ENCODE measurements at places on chromosomes 6 and 20.

GRCh38 chr20:38842026-38842425 is 36.5 kb downstream of the PPP1R16B start:
- DNase-seq = no peak

DNA sequence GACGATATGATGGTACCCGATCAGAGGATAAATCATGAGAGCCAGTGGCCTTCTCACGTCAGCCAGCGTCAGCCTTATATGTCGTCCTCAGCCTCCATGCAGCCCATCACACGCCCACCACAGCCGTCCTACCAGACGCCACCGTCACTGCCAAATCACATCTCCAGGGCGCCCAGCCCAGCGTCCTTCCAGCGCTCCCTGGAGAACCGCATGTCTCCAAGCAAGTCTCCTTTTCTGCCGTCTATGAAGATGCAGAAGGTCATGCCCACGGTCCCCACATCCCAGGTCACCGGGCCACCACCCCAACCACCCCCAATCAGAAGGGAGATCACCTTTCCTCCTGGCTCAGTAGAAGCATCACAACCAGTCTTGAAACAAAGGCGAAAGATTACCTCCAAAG is 122.2 kb downstream of the TMEM242 start:
- no peak for DNase-seq

GRCh38 chr20:31969991-31970390 is 2.0 kb downstream of the XKR7 start:
- no peak for DNase-seq

DNA sequence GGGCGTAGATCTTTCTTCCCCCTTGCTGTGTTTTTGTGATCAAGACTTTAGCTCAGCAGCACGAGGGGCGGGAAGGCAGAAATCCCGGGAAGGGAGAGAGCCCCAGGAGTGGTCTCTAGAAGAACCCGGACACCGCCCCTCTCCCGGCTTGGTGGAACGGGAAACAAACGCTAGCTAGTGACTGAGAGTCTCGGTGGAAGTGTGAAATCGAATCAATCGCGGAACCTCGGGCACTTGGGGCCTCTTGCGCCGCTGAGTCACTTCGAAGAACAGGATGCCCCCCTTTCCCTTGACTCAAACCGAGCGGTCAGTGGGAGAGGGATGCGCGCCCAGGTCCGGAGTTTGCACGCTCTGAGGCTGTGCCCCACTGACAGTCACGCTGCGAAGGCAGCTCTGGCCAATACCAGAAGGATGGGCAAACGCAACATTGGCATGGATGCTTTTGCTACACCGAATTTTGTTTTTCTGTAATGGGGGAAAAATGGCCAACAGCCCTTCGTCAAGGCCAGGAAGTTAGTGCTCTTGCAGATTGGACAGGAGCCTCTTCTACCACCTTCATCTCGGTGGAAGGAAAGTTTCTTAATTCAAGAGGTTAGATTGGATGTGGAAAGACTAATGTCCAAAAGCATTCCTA is 1.6 kb upstream of the OLIG3 start:
- no peak for DNase-seq

DNA sequence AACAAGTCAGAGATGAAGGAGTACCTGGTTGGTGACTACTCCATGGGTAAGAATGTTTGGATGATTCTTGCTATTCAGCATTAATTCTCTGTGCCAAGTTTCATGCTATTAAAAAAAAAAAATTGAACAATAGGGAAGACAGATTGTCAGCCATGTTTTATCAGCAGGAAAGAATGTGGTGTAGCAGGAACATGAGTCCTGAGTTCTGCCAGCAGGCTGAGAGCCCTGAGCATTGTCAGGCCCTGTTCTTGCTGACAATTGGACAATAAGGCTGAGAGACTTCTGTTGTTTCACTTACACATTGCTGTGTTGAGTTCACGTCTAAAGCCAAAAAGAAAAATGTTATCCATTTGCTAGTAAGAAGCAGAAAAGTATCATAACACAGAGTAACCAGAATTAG is 70.4 kb upstream of the SMIM28 start:
- DNase-seq = no peak

GRCh38 chr6:29519291-29520010 is 31.7 kb upstream of the MAS1L start:
- DNase-seq = no peak

GRCh38 chr20:41738604-41739206 is 120.5 kb upstream of the CHD6 start:
- no peak for DNase-seq

DNA sequence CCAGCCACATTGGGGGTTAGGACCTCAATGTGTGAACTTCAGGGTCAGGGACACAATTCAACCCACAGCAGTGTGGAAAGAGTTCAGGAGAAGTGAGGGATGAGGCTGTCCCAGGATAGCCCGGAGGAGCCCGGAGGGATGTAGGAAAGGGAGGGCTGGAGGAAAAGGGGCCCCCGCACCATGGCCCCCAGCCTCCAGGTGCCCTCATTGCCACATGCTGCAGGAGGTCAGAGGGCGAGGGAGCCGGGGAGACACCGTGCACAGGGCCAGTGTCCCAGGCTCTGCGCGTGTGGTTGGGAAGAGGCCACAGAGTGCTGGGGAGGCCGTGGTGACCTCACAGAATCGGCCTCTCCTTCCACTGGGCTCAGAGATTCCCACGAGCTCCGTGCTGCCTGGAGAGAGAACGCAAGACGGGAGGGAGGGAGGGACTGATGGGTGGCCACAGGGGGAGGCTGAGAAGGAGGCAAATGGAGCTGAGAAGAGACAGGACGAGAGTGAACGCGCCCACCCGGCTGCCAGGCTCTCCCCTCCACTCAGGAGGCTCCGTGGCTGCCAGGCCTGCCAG is 215.1 kb downstream of the DLL1 start:
- DNase-seq = no peak

- no peak for DNase-seq
Observed at GRCh38 chr20:310645-311044, 13.3 kb downstream of the ZCCHC3 start.

DNA sequence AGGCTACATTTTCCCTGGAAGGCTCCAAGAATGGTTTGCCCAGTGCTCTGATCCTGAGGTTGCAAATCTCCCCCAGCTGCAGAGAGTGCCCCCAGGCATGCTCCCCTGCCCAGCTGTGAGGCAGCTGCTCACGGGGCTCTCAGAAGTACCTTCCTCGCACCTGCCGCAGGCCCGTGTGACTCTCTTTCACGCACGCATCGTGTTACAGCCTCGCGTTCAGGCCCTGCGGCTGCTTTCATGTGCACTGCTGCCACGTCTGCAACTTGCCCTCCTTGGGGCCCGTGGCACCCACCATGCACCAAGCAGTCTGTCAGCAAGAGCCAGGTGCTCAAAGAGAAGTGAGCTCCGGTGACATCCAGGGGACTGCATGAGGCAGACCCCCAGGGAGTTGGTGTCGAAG is 28.6 kb upstream of the SPO11 start:
- no peak for DNase-seq

DNA sequence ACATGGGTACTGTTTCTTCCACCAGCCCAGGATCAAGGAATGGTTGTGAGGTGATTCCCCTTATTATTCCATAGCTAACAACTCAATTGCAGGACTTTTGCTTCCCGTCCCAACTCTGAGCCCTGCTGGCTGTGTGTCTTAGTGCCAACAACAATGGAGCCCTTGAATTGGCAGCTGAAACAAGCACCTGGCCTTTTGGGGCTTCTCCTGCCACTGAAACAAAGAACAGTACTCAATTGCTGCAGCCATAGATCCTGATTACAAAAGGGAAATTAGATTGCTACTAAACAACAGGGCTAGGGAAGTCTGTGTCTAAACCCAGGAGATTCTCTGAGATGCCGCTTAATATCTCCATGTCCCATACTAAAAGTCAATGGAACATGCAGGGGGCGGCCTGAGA is 61.3 kb upstream of the CARMIL1 start:
- DNase-seq = no peak

- no peak for DNase-seq
Observed at GRCh38 chr6:77361018-77361417, 102.3 kb downstream of the HTR1B start.

DNA sequence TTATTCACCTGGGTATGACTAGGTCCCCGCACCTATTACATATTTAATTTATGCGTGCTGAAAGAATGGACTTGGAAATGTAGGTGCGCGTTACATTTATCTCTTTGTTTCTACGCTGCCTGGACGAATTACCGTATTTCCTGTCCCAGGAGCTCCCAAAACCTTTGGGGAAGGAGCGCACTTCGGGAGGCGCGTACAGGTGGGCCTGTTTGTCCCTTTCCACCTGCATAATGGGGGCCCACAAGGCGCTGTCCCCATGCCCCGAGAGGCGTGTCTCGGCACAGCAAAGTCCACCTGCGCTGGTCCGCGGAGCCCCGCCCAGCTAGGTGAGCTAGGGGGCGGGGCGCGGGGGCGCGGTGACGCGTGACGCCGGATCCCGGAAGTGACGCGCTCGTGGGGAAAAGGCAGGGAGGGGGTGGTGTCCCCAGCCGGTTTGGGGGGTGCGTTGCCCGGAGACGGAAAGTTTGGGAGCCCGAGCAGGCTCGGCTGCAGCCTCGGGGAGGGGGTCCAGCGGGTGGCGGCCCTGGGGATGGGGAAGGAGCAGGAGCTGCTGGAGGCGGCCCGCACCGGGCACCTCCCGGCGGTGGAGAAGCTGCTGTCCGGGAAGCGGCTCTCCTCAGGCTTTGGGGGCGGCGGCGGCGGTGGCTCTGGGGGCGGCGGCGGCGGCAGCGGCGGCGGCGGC is at the start of gene ANKS1A:
ANKS1A (plus strand) TSS at position 382 of the 682 bp plus-strand sequence; CDS start at position 530, 148 bp downstream.
- peak; percentile 50 for DNase-seq

- no peak for DNase-seq
Observed at GRCh38 chr6:21504790-21505189, 88.8 kb upstream of the SOX4 start.

GRCh38 chr6:40743690-40744446 is 156.7 kb upstream of the LRFN2 start:
- no peak for DNase-seq

Measured in cerebellar nuclear complex (tissue), 1 donor.